Spinal cord (tissue), 10 donors: ENCODE measurements at places on chromosomes 5 and 9. TPM values are rescaled to one million over a fixed set of nuclear protein-coding genes. Genes with fewer than 3 reads are reported as not detected.

The C5orf34 gene
- 7.5 TPM for total RNA-seq

- peaks cover 3% of the 10 kb centered on the region for H3K4me1 ChIP-seq
- peak overlapping the region; percentile 63 for H3K4me3 ChIP-seq
- no peaks in the 10 kb centered on the region for H3K36me3 ChIP-seq
- DNase-seq = no peak
Observed at GRCh38 chr5:59583151-59583809, 310.2 kb downstream of the PDE4D start.

The S100Z gene
- 0.50 TPM for total RNA-seq

DNA sequence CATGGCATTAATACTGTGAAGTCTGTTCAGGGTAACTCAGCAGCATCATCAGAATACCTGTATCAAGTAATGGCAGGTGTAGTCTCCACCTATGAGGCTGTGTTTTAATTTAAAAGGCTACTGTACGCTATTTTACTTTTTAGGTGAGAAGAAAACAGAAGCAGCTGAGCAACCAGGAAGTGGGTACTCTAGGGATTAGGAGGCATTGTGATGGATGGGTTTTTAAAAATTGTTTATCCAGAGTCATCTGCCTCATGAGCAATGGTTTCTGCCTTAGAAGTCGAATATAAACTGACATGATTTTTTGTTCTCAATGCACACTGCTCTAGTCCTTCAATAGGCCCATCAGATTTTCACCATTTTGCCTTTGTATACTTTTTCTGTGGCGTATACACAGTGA lies 42.6 kb downstream of the PSIP1 start:
- no peak overlapping the region for H3K27ac ChIP-seq
- H3K36me3 ChIP-seq = peaks cover 8% of the 10 kb centered on the region
- H3K4me1 ChIP-seq = no peaks in the 10 kb centered on the region
- H3K4me3 ChIP-seq = no peak overlapping the region
- no peak for DNase-seq
- H3K27me3 ChIP-seq = no peaks in the 10 kb centered on the region

- no peaks in the 10 kb centered on the region for H3K36me3 ChIP-seq
- DNase-seq = no peak
- H3K4me3 ChIP-seq = no peak overlapping the region
- H3K27me3 ChIP-seq = no peaks in the 10 kb centered on the region
- no peaks in the 10 kb centered on the region for H3K4me1 ChIP-seq
- H3K27ac ChIP-seq = no peak overlapping the region
Observed at GRCh38 chr9:87075537-87075936, 128.2 kb upstream of the GAS1 start.

The CARTPT gene
- 5.0 TPM for total RNA-seq

DNA sequence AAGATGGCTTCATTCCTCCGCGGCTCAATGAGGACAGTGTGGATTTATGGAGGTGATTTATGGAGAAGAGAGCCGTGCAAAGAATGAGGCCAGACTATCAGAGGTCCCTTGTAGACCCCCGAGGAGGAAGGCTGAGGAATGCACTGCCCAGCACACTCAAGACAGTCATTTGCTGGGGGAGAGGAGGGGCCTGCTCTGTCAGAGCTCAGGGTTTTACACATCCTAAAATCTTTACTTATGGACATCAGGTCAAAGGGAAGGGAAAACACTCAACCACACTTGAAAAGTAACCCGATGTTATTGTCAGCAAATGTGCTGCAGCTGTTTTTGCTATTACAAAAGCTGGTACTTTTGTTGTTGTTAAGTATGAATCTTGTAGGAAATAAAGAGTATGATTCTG lies 289.5 kb downstream of the SLIT3 start:
- no peak overlapping the region for H3K4me3 ChIP-seq
- no peak for DNase-seq
- H3K27ac ChIP-seq = no peak overlapping the region
- peaks cover 10% of the 10 kb centered on the region for H3K27me3 ChIP-seq
- H3K4me1 ChIP-seq = no peaks in the 10 kb centered on the region
- H3K36me3 ChIP-seq = no peaks in the 10 kb centered on the region

DNA sequence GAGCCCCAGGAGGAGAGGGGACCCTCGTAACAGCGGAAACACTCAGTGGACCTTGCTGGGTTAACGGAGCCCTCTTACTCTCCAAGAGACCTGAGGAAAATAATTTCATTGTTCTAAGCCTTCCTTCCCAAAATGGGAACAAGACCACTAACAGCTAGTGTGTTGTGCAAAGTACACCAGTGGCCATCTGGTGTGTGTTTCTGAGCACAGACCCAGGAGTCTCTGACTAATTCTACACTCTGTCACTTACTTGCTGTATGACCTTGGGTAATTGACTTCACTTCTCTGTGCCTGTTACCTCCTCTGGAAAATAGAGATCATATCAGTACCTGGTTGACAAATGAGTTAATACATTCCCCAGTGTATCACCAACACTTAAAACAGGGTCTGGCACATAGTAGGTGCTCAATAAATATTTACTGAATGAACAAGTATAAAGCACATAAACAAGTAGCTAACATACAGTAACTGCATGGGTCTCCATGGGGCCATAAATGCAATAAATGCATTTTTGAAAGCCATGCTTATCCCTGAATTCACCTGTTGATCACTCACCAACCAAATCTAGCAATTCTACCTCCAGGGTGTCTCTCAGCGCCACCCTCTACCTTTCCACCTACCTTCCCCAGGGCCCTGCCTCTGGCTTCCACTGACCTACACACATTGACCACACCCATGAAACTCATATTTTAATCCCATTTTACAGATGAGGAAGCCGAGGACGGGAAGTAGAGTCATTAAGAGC lies 44.7 kb upstream of the AKNA start:
- no peak overlapping the region for H3K4me3 ChIP-seq
- no peak for DNase-seq
- H3K27me3 ChIP-seq = no peaks in the 10 kb centered on the region

DNA sequence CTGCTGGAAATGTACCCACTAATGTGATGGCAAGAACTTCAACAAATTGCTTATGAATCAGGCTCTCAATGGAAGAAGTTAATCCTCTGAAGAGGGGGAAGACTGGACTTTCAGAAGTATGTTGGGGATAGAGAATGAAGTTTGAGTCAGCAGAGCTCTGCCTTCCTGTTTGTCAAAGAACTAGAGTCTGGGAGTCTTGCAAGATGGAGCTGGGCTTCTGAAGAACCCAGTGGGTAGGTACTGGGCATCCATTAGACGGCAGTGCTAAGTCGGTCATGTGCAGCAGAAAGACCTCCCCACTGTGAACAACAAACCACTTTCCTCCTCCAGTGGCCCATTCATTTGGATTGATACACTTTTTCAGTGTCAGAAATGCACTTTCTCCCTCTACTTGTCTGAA lies 34.6 kb downstream of the OTULIN start:
- H3K36me3 ChIP-seq = peaks cover 17% of the 10 kb centered on the region
- no peaks in the 10 kb centered on the region for H3K27me3 ChIP-seq
- no peak overlapping the region for H3K4me3 ChIP-seq
- H3K4me1 ChIP-seq = no peaks in the 10 kb centered on the region
- DNase-seq = no peak
- H3K27ac ChIP-seq = no peak overlapping the region

GRCh38 chr9:7229571-7229970 lies 471.8 kb downstream of the KDM4C start:
- no peaks in the 10 kb centered on the region for H3K4me1 ChIP-seq
- no peaks in the 10 kb centered on the region for H3K27me3 ChIP-seq
- DNase-seq = no peak
- no peak overlapping the region for H3K27ac ChIP-seq
- H3K36me3 ChIP-seq = no peaks in the 10 kb centered on the region

DNA sequence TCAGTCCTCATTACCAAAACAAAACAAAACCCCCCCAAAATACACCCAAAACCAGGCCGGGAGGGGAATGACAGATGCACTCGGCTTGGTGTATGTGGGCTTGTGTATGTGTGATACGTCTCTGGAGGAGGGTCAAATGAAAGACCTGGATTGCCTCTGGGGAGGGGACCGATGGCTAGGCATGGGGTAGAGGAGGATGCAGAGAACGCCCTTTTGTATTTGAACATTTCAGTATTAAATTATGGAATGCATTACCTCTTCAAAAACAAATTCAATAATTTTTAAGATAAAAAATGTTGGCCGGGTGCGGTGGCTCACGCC lies 61.4 kb downstream of the LMX1B start:
- peaks cover 62% of the 10 kb centered on the region for H3K27me3 ChIP-seq
- no peak overlapping the region for H3K4me3 ChIP-seq
- no peak for DNase-seq
- H3K36me3 ChIP-seq = peaks cover 8% of the 10 kb centered on the region

DNA sequence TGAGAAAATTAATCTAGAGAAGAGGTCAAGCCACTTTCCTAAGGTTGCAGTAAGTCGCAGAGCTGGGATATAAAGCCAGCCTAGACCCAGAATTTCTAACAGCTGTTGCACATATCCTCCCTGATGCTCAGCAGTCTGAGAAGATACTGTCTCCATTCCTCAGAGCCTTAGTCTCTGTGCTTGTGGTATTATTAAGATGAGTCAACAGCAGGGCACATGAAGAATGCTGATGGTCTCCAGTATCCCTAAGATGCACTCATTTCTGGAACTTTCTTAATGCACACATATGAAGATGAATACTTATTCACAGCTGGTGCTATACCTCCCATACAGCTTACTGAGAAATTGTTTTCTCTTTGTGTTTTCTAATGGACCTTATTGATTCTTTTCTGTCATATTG lies 32.5 kb downstream of the SGCD start:
- no peak overlapping the region for H3K27ac ChIP-seq
- DNase-seq = no peak
- H3K36me3 ChIP-seq = no peaks in the 10 kb centered on the region
- H3K4me1 ChIP-seq = no peaks in the 10 kb centered on the region
- no peaks in the 10 kb centered on the region for H3K27me3 ChIP-seq
- no peak overlapping the region for H3K4me3 ChIP-seq

DNA sequence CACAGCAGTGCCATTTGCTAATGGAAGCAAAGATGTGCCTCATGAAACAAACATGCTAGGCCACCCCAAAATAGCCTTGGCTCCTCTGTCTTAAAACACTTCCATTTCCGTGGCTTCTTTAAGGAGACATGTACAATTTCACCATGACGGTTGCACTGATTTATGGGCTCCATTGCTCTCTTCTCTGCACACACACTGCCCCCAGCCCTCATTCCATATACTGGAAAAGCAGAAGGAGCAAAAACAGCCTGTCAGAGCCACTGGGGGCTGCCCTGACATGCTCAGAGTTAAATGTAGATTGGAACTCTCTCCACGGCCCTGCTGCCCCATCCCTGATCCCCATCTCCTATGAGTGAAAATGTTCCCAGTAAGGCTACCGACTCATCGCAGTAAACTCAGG lies 114.8 kb downstream of the ROR2 start:
- H3K27ac ChIP-seq = no peak overlapping the region
- peaks cover 24% of the 10 kb centered on the region for H3K4me1 ChIP-seq
- DNase-seq = no peak
- no peaks in the 10 kb centered on the region for H3K27me3 ChIP-seq

DNA sequence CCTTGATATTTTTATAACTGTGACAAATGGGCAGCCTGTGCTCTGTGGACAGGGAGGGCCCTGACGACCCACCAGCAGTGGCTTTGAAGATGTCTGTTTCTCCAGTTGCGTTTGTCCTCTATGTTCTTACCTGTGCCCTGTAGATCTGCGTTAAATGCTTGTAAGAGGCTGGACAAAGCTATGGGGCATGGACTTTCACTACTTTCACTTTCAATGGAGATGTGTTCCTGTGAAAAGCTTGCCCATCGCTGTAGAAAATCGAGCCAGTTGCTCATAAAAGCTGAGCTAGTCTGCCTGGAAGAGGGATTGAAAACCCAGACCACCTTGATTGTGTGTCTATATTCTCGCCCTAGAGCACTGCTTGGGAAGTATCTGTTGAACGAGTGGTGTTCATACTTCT lies 74.1 kb downstream of the PSAT1 start:
- DNase-seq = no peak
- H3K4me1 ChIP-seq = no peaks in the 10 kb centered on the region
- H3K27me3 ChIP-seq = no peaks in the 10 kb centered on the region
- H3K36me3 ChIP-seq = no peaks in the 10 kb centered on the region

The PCSK1 gene
- total RNA-seq = 2.4 TPM

- DNase-seq = peak; percentile 6
- peaks cover 18% of the 10 kb centered on the region for H3K27me3 ChIP-seq
- H3K27ac ChIP-seq = no peak overlapping the region
- H3K36me3 ChIP-seq = peaks cover 61% of the 10 kb centered on the region
- H3K4me3 ChIP-seq = peak overlapping the region; percentile 63
Observed at GRCh38 chr5:473551-474192, 30.7 kb downstream of the EXOC3 start.

DNA sequence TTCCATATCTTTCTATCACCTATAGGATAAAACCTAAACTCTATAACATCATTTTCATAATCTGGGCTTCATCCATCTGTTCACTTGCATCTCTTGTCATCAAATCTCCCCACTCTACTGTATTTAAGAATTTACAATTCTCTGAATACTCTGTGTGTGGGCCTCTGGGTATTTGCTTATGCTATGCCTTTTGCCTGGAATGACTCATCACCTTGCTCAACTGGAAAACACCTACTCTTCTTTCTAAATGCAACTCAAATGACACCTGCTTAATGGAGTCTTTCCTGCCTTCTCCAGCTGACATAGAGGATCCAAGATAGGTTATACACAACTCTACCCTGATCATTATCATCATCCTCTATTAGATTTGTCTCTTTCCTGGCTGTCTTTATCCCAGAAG lies 421.7 kb downstream of the SPATA31D1 start:
- H3K4me1 ChIP-seq = no peaks in the 10 kb centered on the region
- DNase-seq = no peak
- no peaks in the 10 kb centered on the region for H3K27me3 ChIP-seq

The REEP2 gene
- total RNA-seq = 90.8 TPM

DNA sequence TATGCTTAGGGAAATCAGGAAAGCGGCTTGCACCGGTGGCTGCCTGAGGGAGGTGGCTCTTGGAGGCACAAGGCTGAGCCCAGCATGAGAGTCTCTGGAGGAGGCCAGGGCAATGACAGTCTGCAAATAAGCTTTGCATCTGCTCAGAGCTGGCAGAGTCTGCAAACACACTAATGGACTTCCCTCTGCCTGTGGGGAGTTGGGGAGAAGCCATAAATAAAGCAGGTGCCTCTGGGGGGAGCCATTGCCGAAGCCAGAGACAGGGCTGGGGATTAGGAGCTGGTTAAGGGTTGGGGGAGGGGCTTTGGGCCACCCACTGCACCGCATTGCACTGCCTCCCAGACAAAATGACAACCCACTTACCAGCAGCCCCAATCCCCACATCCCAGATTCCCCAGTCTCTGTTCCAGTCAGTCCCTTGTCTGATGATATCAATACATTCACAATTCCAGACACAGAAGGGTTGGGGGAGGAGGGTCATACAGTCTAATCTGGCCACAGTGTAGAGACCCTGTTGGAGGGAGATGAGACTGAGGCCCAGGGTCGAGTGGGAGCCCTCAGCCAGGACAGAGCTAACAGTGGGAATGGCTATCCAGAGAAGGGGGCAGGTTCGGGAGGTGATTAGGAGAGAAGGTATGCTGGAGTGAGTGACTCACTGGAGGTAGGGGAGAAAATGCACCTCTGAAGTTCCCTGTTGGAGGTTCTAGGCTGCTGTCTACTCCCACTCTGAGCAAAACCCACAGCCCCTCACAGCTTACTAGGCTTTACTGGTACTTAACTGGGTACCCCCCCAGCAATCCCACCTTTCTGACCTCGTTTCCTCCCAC lies 53.7 kb downstream of the PAX5 start:
- peaks cover 45% of the 10 kb centered on the region for H3K27me3 ChIP-seq
- H3K27ac ChIP-seq = no peak overlapping the region
- H3K36me3 ChIP-seq = no peaks in the 10 kb centered on the region
- H3K4me1 ChIP-seq = no peaks in the 10 kb centered on the region

- DNase-seq = no peak
- no peak overlapping the region for H3K4me3 ChIP-seq
- H3K27ac ChIP-seq = no peak overlapping the region
- peaks cover 2% of the 10 kb centered on the region for H3K36me3 ChIP-seq
- H3K4me1 ChIP-seq = no peaks in the 10 kb centered on the region
Observed at GRCh38 chr9:97459326-97459725, 42.1 kb upstream of the TMOD1 start.

The HTR4 gene
- total RNA-seq = 0.94 TPM

The GNG10 gene
- total RNA-seq = 24.7 TPM
